Amygdala (tissue), 56 donors: ENCODE measurements at places on chromosomes 6 and 20.

- no peak for DNase-seq
Observed at GRCh38 chr6:166478782-166479592, 96.2 kb upstream of the MPC1 start.

DNA sequence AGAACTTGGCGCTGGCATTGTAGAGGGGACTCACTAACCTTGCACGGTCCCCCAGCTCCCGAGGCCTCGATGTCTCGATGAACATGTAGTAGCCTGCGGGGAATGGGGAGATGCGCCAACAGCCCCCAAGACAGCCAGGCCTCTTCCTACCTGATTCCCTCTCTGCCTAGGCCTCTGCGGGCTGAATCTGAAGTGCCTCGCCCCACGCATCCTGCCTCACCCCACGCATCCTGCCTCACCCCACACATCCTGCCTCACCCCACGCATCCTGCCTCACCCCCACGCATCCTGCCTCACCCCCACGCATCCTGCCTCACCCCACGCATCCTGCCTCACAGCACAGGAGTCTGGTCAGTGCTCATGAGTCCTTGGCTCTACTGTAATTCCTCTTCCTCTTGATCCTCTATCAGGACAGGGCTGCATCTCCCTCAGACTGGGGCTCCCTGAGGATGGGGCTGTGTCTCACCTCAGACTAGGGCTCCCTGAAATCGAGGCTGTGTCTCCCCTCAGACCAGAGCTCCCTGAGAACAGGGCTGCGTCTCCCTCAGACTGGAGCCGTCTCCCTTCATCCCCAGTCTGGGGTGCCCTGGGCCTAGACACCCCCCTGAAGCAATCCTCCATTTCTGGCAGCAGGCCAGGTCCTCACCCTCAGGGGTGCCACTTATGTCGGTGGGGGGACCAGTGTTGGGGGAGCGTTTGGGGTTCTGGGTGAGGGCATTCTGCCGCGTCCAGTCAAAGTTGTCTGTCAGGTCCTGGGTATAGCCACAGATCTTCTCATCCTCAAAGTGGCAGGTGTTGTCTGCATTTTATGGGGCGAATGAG is 53.6 kb downstream of the MDGA1 start:
- no peak for DNase-seq

GRCh38 chr6:94130478-94130877 is 711.1 kb upstream of the EPHA7 start:
- no peak for DNase-seq

DNA sequence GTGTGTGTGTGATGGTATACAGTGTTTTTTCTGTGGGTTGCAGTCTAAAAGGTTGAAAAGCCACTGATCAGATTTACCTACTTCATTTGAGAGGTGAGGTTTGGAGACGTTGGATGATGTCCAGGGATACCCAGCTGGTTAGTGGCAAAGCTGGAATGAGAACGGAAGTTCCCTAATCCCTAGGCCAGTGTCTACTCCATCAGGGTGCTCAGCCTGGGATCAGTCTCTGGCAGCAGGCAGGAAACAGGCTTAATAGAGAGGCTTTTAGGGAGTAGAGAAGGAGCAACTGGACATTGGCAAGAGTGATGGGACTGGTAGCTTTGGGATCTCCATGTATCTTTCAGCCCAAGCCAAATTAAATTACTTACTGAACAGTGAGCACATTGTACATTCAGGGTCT is 80.7 kb downstream of the C6orf52 start:
- no peak for DNase-seq
